Stimulated activated CD8-positive, alpha-beta memory T cell treated with anti-CD3 and anti-CD28 coated beads, Interleukin-2, amount 100 ng/mL, for 1 hour (primary cell): ENCODE measurements at places on chromosomes 13 and 19.

DNA sequence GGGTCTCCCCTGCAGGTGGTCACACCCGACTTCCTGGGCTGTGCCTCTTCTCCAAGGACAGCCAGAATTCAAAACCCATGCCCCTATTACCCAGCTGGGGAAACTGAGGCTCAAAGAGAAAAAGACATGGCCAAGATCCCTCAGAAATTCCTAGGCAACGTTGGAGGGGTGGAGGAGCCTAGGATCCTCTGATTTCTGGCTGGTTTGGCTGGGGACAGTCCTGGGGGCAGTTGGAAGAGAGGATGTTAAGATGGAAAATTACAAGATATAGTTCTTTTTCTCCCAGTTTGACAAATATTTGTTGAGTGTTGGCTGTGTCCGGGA lies 2.4 kb downstream of the VASP start:
- DNase-seq: no peak

DNA sequence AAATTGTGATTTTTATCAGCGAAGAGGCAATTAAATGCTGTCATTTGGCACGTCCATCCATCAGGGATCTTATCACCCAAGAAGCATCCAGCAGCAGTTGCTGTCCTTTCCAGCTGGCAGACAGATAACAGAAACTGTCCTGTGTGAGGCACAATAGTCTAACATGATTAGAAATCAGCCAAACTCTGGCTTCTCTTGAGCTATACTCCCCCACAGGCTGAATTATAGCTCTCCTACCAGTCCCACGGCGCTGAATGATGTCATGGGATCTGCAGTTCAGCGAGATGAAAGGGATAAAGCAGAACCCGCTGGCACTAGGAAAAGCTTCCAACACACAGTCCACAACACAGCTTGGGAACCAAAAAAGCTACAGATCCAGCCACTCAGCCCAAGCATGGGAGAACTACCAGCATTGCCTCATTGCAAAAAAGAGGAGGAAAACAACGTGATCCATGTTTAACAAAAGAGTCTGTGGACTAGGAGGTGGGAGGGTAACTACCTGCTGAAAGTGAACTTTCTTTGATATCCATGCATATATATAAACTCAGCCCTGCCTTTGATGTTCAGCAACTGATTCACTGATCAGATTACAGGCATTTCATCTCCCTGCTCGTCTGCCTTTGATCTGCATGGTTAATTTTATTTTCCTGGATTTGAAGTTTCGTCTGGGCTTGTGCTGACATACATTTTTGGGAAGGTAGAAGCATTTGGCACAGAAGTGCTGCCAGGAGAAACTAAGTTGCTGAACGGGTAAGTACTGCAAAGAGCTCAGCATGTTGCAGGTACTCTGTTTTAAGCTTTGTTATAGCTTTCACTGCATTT lies at the start of gene TNFRSF19:
Gene TNFRSF19 (plus strand): TSS at position 314 of the 822 bp plus-strand sequence. CDS start 19,772 bp downstream, outside the sequence.
- no peak for DNase-seq

GRCh38 chr13:104823071-104823470 lies 1712.4 kb downstream of the EFNB2 start:
- DNase-seq: no peak

GRCh38 chr19:12815088-12815487 lies 8.7 kb downstream of the RNASEH2A start:
- no peak for DNase-seq

- no peak for DNase-seq
Observed at GRCh38 chr13:30268673-30269072, 38.7 kb downstream of the KATNAL1 start.

GRCh38 chr13:48648446-48648845 lies 5.3 kb upstream of the CYSLTR2 start:
- no peak for DNase-seq
